ENCODE measurements at places on chromosomes 2 and 18.

GRCh38 chr18:59388817-59389216 is 29.8 kb upstream of the LMAN1 start:
- no peak overlapping the region for H3K27ac ChIP-seq
- H3K36me3 ChIP-seq, result no peaks in the 10 kb centered on the region
- DNase-seq, result no peak
- H3K4me1 ChIP-seq, result peaks cover 2% of the 10 kb centered on the region
- peaks cover 30% of the 10 kb centered on the region for H3K27me3 ChIP-seq
- no peak overlapping the region for H3K4me3 ChIP-seq

- H3K27ac ChIP-seq, result no peak overlapping the region
- DNase-seq, result no peak
- no peaks in the 10 kb centered on the region for H3K27me3 ChIP-seq
- H3K4me1 ChIP-seq, result no peaks in the 10 kb centered on the region
- H3K4me3 ChIP-seq, result no peak overlapping the region
These were observed 317.2 kb upstream of the CDH2 start for GRCh38 chr18:28494151-28494550.

DNA sequence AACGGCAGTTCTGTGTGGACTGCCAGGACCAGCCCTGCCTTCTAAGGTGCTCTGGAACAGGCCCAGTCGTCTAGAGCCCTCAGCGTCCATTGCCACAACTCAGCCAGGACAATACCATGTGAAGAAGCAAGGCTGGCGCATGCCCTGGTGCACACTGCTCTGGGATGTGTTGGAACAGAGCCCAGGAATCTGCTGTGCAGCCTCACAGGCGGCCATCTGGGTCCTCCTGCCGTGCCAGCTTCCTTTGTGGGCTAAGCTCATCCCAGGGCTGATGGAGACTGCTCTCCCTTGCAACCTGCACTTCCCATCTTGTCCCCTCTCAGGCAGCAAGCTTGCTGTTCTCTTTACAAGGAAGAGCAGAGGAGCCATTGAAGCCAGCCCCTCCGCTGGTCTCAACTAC is 246.4 kb upstream of the PXDN start:
- H3K27ac ChIP-seq, result no peak overlapping the region
- no peak overlapping the region for H3K4me3 ChIP-seq
- H3K36me3 ChIP-seq, result no peaks in the 10 kb centered on the region
- no peak for DNase-seq
- H3K27me3 ChIP-seq, result peaks cover 39% of the 10 kb centered on the region

- peaks cover 12% of the 10 kb centered on the region for H3K36me3 ChIP-seq
- peak overlapping the region; percentile 90 for H3K4me3 ChIP-seq
- DNase-seq, result no peak
These were observed 5.0 kb downstream of the MALT1 start for GRCh38 chr18:58676270-58676669.

- no peak for DNase-seq
- H3K36me3 ChIP-seq, result no peaks in the 10 kb centered on the region
- H3K27ac ChIP-seq, result no peak overlapping the region
- no peaks in the 10 kb centered on the region for H3K4me1 ChIP-seq
- no peaks in the 10 kb centered on the region for H3K27me3 ChIP-seq
These were observed 609.7 kb downstream of the STK39 start for GRCh38 chr2:167637741-167638140.

DNA sequence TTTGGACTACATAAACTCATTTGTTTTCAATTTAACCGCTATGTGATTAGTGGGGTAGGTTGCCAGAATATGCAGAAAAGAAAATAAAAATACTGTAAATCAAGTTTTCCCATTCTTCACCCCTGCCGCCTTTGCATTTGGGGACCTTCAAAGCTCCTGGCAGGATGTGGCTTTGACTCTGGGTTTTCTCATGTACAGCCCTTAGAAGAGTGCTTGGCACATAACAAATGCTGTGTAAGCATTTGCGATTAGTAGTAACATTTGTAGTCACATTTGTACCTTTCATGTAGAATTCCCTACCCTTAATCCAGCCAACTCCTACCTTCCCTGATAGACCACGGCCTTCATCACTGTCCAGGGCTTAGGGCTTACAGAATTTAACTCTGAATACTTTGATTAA is 262.6 kb downstream of the MREG start:
- H3K27me3 ChIP-seq, result peaks cover 13% of the 10 kb centered on the region
- H3K4me3 ChIP-seq, result no peak overlapping the region
- H3K27ac ChIP-seq, result no peak overlapping the region

DNA sequence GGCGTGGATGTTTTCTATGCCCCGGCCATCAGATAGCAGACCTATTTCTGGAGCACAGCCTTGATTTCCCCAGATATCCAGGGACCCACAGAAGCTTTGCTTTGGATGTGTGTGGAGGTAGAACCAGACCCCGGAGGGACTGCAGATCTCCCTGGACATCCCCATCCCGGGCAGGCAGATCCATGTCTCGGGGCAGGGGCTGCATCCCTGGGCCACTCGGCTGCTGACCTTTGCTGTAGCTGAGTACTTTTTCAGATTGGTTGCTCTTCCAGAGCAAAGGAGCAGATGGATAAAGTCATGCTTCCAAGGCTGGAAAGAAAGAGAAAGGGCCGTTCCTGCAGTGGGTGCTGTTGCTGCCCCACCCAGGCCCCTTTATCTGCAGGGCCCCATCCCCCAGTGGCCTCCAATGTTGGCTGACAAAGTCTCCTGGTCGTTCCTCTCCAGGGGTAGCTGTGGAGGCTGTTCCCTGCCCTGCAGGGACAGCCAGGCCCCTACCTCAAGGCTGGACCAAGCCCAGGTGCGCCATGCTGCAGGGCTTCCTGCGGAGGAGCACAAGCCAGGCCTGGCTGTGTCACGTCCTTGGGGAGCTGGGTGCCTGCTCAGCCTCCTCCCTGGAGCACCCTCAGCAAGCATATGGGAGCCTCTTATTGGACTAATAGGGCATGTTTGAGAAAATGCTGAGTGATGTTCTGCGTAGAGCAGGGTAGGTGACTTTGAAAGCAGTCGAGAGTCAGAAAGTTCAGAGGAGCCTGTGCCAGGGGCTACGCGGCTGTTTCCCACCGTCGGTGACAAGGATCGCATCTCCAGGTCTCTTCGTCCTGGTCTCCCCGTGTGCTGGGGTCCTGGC is 68.4 kb downstream of the TPO start:
- no peak overlapping the region for H3K27ac ChIP-seq
- no peaks in the 10 kb centered on the region for H3K36me3 ChIP-seq
- no peak for DNase-seq
- no peaks in the 10 kb centered on the region for H3K27me3 ChIP-seq
- no peak overlapping the region for H3K4me3 ChIP-seq

DNA sequence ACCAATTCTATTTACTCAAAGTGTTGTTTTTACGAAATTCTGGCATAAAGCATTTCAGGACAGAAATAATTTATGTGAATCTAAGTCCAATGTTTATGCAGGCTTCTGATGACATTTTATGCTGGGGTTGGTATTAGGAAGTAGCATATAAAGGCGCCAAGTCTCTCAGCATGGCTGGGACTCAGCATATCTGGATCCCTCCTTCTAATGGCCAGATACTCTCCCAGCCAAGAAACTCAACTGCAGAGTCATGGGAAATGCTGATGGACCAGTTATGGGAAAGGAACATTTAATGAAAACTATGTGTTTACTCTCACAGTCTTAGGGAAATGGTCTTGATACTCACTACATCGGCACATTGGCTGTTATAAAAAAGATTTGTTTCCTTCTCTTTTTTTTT is 392.2 kb downstream of the ARHGAP15 start:
- H3K36me3 ChIP-seq, result peaks cover 22% of the 10 kb centered on the region
- H3K27me3 ChIP-seq, result no peaks in the 10 kb centered on the region
- DNase-seq, result no peak
- peaks cover 43% of the 10 kb centered on the region for H3K4me1 ChIP-seq
- H3K27ac ChIP-seq, result no peak overlapping the region

DNA sequence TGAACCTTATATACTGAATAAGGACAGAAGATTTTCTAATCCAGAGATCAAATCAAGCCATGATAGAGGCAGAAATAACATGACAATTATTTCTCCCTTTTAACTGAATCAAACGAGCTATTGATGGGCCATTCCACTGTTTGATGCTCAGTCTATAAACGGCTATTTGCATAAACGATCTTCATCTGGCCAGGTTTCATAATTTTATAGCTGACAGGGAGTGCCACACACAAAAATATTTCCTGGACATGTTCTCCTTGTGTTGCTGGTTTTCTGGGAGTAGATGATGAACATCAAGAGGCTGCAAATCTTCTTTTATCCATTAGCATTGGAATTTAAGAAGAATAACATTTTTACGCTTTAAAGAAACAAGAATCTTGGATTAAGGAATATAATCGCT is 63.1 kb downstream of the ACVR1C start:
- H3K4me3 ChIP-seq, result no peak overlapping the region
- H3K27ac ChIP-seq, result no peak overlapping the region
- no peak for DNase-seq
- H3K4me1 ChIP-seq, result peaks cover 5% of the 10 kb centered on the region

DNA sequence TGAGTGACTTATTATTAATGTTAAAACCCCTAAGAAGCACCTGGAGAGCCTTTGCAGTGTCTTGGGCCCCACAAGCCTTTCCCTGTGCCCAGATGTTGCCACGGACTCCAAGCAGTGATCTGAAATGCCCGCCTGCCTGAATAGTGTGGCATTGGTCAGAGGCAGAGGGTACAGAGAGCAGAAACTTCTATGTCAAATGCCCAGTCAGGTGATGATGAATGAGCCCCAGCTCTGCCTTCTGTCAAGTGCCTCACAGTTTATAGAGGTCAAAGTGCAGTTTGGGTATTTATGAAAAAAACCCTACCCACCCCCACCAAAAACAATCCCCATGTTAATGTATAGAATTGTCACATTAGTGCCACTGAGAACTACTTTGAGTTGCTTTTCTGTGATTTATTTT is 170.0 kb upstream of the SIX3 start:
- peaks cover 3% of the 10 kb centered on the region for H3K36me3 ChIP-seq
- H3K27me3 ChIP-seq, result no peaks in the 10 kb centered on the region
- no peaks in the 10 kb centered on the region for H3K4me1 ChIP-seq

- H3K4me1 ChIP-seq, result no peaks in the 10 kb centered on the region
- H3K27ac ChIP-seq, result no peak overlapping the region
- H3K27me3 ChIP-seq, result peaks cover 25% of the 10 kb centered on the region
- no peaks in the 10 kb centered on the region for H3K36me3 ChIP-seq
- no peak overlapping the region for H3K4me3 ChIP-seq
- DNase-seq, result no peak
These were observed 109.7 kb downstream of the CLIP4 start for GRCh38 chr2:29224693-29225551.

DNA sequence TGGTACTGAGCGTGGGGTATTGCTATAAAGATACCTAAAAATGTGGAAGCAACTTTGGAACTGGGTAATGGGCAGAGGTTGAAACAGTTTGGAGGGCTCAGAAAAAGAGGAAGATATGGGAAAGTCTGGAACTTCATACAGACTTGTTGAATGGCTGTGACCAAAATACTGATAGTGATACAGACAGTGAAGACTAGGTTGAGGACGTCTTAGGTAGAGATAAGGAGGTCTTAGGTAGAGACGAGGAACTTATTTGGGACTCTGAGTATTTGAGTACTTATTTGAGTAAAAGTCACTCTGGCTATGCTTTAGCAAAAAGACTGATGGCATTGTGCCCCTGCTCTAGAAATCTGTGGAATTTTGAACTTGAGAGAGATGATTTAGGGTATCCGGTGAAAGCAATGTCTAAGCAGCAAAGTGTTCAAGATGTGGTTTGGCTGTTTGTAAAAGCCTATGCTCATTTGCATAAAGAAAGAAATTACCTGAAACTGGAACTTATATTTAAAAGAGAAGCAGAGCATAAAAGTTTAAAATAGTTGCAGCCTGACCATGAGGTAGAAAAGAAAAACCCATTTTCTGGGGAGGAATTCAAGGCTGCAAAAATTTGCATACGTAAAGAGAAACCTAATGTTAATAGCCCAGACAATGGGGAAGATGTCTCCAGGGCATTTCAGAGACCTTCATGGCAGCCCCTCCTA is 219.6 kb downstream of the PDE1A start:
- no peaks in the 10 kb centered on the region for H3K36me3 ChIP-seq
- H3K4me3 ChIP-seq, result no peak overlapping the region
- no peaks in the 10 kb centered on the region for H3K27me3 ChIP-seq
- H3K27ac ChIP-seq, result no peak overlapping the region

DNA sequence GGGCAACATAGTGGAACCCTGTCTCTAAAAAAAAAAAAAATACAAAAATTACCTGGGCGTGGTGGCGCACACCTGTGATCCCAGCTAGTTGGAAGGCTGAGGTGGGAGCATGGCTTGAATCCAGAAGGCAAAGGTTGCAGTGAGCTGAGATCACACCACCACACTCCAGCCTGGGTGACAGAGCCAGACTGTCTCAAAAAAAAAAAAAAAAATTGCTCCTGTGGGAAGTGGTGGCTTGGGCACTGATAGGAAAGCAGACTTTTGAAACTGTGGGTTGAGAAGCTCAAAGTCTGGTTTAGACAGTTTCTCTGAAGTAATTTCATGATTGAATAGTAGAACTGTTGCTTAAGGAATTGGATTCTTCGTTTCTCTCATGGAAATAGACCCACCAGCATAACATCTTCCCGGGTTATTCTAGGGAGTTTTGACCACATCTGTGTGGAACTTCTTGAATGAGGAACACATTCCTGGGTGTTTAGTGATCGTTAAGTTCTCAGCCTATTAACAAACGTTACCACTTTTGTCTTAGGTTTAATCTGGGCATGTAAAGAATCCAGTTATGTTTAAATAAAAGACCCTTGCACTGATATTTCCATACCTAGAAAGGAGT is 33.5 kb downstream of the GRHL1 start:
- H3K4me3 ChIP-seq, result no peak overlapping the region
- H3K4me1 ChIP-seq, result peaks cover 5% of the 10 kb centered on the region
- H3K27me3 ChIP-seq, result peaks cover 12% of the 10 kb centered on the region
- H3K27ac ChIP-seq, result peak overlapping the region; percentile 66

DNA sequence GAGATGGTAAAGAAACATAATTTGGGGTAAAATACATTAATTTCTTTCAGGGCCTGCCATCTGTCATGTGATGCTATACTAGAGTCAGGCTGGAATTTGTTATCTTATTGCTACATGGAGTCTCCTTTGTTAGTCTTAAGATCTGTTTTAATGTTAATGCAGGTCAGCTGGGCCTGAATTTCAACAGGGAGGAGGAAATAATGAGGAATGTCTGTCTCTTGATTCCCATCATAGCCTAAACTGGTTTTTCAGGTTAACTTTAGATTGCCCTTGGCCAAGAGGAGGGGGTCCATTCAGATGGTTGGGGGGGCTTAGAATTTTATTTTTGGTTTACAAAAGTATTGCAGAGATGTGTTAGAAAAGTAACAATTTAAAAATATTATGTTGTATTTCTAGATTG is 19.0 kb upstream of the FEZ2 start:
- H3K4me1 ChIP-seq, result peaks cover 2% of the 10 kb centered on the region
- H3K36me3 ChIP-seq, result peaks cover 2% of the 10 kb centered on the region
- DNase-seq, result no peak
- no peak overlapping the region for H3K27ac ChIP-seq
- H3K27me3 ChIP-seq, result peaks cover 11% of the 10 kb centered on the region

- no peaks in the 10 kb centered on the region for H3K27me3 ChIP-seq
- DNase-seq, result no peak
- no peak overlapping the region for H3K4me3 ChIP-seq
- no peak overlapping the region for H3K27ac ChIP-seq
- H3K4me1 ChIP-seq, result no peaks in the 10 kb centered on the region
- no peaks in the 10 kb centered on the region for H3K36me3 ChIP-seq
These were observed 189.1 kb upstream of the ERBB4 start for GRCh38 chr2:212727751-212728150.
